HuH-7 (cell line): ENCODE measurements at places on chromosomes 7 and 10.

DNA sequence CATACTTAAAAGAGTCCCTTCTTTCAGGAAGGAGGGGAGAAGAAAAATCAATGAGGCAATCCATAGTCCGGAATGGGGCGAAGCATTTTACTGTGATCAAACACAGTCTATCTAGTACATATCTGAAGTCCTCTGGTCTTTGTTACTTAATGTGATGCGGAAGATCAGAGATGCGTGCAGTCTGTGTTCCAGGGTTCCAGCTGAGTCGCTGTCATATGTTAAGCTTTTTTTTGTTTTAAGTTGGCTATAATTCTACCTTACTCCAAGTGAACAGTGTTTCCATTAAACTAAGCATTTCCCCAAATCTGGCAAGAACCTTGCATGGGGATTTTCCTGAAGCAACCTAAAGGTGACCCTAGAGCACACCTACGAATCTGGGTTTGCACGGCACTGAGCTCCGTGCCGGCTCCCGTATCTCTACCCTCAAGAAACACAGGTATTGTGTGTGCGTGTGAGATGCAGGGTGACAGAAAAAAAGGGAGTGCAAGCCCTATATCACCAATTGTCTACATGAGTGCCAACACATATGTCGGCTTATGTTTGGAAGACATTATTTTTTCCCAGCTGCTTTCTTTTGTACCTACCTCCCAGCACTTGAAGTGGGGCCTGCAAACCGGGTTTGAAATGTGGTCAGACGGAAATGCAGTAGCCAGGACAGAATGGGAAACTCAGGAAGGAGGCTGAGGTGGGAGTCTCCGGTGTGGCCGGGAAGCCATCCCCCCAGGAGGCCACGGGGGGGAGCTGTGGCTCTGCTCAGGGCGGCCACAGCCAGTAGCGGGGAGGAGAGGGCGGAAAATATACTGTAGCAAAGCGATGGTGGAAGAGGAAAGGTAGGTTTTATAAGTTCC is 435.8 kb upstream of the MGMT start:
- peak; percentile 83 for DNase-seq

DNA sequence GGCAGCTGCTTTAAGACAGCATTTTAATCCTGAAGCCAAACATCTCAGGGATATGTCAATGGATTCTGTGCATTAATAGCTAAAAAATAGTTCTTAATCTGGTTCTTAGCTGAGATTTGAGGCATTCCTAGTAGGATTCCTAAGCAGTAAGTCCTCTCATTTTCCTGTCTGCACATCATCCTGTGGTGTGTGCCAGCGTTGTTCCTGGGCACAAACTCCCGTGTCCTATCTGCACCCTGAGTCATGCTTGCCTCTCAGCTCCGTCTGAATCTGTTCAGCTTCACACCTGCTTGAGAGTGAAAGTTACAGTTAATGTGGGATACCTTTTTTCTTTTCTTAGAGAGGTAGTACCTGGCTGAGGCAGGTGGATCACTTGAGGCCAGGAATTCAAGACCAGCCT is 19.5 kb downstream of the BAG3 start:
- no peak for DNase-seq

DNA sequence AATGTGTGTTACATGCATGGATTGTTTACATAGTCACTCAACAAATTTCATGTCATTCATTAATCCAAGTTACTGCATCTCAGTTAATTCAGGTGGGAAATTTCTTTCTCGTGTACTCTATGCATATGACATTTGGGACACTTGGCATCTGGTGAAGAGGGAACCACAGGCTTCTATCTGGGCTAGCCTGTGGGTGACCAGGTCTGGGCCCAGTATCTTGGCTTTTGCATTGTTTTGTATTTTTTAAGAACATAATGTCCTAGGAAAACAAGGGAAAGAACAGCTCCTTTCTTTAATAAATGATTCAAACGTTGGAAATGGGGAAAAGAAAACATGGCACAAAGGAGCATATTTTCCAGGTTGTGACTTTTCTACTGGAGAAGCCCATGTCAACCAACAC is 331.1 kb downstream of the WDR11 start:
- DNase-seq, result no peak

GRCh38 chr7:39700165-39700564 is 76.8 kb downstream of the RALA start:
- no peak for DNase-seq

- DNase-seq, result no peak
Observed at GRCh38 chr10:26612151-26612915, 85.2 kb upstream of the PDSS1 start.

GRCh38 chr10:29304264-29304994 is 15.6 kb downstream of the LYZL1 start:
- peak; percentile 78 for DNase-seq

DNA sequence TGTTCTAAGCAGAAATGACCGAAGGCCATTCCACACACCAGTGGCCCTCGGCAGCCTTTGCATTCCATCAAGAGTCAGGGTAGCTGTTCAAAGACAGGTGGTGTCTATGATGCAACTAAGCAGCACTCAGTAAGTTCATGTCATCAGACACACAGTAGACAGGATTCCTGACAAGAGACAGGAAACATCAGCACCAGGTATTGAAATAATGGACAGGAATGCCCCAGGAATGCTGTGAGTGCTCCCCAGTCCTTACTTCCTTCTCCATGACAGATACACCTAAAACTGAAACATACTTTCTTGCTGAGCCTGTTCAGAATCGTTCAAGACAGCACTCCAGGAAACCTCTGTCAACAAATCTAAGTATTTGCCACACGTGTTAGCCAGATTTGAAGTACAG is 204.4 kb downstream of the TPST1 start:
- no peak for DNase-seq

GRCh38 chr7:44881610-44882009 is 3.7 kb downstream of the PURB start:
- no peak for DNase-seq

GRCh38 chr10:113663908-113664307 is at the start of gene NRAP:
Gene NRAP, minus strand, starts transcription at chr10:113664041. Its CDS starts 159 bp downstream, at chr10:113663882.
- no peak for DNase-seq

DNA sequence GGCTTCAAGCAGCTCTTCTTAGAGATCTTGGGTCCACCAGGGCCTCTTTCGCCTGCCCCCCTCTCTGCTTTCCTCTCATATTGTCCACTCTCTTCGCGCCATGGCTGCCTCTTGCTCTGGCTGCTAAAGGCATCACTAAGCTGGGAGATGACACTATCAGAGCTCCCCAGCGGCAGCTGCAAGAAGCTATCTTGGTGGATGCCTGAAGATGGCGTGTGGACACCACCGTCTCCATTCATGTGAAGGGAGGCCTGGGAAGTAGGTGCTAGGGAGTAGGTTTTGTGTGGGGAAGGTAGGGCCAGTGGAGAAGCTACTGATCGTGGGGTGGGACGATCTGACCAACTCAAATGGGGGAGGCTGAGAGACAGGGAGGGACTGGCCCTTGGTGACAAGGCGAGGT is 45.9 kb upstream of the PDLIM1 start:
- no peak for DNase-seq

DNA sequence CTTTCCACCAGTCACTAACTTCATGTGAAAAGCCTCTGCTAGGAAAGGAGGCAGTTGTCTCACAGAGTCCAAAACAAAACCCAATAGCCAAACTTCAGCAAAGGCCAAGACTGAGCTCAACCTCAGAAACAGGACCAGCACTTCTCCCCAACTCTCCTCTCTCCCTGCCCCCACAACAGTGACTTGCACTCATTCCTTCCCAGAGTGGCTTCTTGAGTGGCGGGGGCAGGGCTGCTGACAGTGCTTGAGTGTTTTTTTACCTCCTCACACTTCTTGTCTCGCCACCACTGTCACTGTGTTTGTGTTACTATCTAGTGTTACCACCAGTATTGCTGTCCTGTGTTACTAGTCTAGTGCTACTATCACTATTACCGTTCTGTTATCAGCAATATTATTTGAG is 206.8 kb downstream of the KLF6 start:
- DNase-seq, result no peak

GRCh38 chr7:36949711-36950600 is 225.7 kb upstream of the AOAH start:
- DNase-seq, result peak; percentile 28

- DNase-seq, result no peak
Observed at GRCh38 chr7:94049615-94050014, 45.5 kb upstream of the BET1 start.

DNA sequence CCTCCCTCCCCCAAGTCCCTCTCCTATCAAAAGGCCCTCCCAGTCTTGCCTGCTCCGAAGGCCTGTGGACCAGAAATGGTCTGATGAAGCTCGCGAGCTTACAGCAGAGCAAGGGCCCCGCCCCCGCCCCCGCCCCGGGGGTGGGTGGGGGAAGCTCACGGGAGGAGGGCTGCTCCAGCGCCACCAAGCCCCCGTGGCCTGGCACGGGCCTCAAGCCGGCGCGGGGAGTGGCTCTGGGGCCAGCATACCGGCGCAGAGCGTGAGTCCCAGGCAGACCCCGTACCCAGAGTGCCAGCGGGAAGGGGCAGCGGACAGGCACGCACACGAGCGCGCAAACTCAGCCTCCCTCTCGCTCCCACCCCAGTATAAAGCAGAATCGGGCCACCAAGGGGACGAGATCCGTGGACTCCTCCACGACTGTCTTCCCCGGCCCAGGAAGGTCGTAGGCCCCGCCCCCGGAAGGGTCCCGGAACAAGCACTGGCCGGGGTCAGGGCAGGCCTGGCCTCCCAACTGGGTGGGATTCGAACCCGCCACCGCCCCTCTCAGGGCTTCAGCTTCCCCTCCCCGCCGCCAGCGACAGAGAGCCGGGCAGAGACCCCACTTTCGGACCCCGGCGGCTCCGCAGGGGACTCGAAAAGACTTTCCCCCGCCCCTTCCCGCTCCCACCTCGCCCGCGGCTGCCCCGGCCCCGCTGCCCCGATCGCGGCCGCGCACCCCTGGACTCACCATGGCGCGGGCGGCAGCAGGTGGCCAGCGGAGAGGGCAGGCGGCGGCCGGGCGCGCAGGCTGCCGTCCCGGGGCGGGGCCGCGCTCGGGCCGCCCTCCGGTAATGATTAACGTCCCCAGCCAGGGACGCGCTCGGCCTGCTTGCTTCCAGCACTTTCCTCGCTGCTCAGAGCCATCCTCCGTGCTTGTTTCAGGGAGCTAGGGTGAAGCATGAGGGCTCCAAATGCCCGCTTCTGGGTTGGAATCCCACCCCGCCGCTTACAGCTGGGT is at the start of gene PCBD1:
TSS of gene PCBD1 (minus strand) at position 762 of the 997 bp plus-strand sequence. CDS start at position 730, 32 bp downstream.
- DNase-seq, result peak; percentile 72

GRCh38 chr7:40536421-40536820 is 401.6 kb downstream of the SUGCT start:
- DNase-seq, result no peak

GRCh38 chr10:126518218-126519080 is 130.2 kb upstream of the ADAM12 start:
- no peak for DNase-seq

DNA sequence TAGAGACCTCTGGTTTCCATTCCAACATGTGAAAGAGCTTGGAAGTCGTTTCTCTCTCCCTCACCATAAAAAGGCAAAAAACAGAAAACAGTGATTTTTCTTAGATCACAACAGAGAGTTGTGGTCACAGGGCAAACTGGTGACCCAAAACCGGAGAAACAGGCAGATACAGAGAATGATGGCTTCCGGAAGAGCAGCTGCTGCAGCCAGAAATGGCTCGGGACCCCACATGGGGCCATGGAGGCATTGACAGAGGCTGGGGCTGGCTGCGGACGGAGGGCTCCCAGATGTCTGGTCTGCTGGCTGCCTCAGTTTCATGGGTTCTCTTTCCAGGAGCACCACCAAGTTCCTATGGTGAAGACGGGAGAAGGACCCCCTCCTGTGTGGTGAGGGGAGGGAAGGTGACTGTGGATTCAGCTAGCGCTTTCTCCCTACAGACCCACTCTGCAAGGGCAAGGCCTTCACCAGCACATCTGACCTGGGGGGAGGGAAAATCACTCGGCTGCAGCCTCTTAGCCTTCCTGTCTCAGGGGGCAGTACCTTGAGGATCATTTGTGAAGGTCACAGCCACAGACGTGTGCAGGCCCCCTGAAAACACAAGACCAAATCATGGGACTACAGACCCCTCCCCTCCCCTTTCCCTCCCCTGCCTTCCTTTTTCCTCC is 81.4 kb downstream of the WDR37 start:
- no peak for DNase-seq

DNA sequence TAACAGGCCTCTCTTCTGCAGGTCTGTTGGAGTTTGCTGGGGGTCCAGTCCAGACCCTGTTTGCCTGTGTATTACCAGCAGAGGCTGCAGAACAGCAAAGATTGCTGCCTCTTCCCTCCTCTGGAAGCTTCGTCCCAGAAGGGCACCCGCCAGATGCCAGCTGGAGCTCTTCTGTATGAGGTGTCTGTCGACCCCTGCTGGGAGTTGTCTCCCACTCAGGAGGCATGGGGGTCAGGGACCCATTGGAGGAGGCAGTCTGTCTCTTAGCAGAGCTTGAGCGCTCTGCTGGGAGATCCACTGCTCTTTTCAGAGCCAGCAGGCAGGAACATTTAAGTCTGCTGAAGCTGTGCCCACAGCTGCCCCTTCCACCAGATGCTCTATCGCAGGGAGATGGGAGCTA is 361.1 kb upstream of the NRP1 start:
- DNase-seq, result no peak

- no peak for DNase-seq
Observed at GRCh38 chr7:99096124-99096887, 47.6 kb downstream of the SMURF1 start.

DNA sequence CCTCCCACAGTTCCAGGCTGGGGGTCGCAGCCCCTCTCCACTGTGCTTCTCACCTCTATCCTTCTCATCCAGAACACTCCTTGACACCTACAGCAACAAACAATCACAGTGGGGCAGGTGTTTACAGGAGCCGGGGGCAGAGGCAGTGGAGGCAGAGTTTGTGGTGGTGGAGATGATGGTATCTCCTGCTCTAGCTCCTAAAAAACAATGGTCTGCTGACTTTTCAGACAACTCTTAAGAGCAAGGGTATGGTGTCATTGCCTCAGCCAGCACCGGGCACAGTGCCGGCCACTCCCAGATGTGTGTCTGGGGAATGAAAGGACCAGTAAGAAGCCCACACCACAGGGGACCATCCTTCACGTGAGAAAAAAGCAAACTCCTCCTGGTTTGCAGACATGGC is 36.3 kb upstream of the ANTXRL start:
- no peak for DNase-seq

- no peak for DNase-seq
Observed at GRCh38 chr10:81708929-81709328, 166.1 kb upstream of the NRG3 start.

DNA sequence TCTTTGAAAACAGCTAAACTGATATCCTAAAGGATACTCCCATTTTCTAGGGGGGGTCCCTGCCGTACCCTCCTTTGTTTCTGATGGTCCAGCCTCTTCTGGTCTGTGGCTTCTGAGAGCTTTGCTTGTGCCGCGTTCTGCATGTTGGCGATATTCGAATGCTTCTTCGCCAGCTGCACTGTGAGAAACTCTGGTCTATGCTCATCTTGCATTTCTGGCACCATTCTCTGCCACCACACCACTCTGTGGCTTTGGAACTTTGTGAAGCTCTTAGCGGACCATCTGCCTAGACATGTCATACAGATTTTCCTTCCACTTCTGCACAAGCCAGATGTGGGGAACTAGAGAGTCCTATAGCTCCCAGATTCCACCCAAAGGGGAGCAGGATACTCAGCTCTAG is 197.2 kb downstream of the REEP3 start:
- DNase-seq, result no peak

GRCh38 chr10:124894569-124895215 is 47.2 kb upstream of the ZRANB1 start:
- no peak for DNase-seq
